Mesothelial cell of epicardium (in vitro differentiated cells): ENCODE measurements at places on chromosomes 12 and 14.

DNA sequence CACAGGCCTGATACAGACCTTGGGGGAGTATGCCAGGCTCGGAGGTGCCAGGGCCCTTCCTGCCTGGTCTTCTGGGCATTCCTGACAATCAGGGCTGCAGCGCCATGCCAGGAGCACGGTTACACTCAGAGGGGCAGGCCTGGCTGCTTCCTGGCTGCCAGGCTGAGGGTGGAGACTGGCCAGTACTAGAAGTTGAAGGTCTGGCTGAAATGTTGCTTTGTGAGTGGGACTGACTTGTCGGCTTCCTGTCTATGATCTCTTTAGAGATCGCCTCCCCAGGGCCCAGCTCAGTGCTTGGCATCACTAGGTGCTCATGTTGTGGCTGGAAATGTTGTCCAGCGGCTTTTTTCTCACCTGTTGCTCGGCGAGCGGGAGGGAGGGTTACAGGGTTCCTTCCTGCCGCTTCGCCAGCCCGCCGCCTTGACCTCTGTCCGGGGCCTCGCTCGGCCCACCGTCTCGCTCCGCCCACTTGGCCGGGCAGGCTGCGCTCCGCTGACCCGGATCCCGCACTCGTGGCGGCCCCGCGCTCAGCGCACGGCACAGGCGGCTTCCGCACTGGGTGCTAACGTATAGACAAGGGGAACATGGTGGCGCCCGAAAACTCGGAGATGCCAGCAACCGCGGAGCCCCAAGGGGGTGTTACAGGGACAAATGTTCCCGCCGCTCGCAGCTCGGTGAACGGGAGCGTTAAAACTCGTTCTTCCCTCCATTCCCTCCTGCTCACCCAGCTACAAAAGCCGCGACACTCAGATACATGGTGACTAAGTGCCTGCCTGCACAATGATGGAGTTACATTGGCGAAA, 32.6 kb downstream of the PAPLN start:
- no peak for DNase-seq

- DNase-seq: no peak
Observed at GRCh38 chr14:50670196-50670865, 2.2 kb upstream of the SAV1 start.

DNA sequence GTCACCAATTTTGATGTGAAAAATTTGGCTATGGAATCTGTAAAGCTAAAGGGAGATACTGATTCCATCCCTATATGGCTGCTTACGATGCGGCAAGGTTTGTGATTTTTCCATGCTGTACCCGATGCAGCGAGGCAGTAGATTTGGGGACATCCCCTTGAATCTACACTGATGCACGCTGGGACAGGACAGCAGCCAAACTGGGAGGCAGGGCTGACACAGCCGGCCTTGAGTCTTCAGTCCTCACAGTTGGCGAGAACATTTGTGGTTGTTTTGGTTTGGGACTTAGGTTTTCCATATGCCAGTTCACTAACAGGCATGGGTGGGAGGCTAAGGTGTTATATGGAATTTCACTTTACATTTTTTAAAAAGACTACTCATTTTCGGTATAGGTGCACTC, 3.8 kb downstream of the GALNT16 start:
- no peak for DNase-seq

GRCh38 chr12:57719777-57720605, 18.6 kb downstream of the AGAP2 start:
- DNase-seq: no peak

- no peak for DNase-seq
Observed at GRCh38 chr12:133105620-133106019, 24.5 kb downstream of the ZNF891 start.

DNA sequence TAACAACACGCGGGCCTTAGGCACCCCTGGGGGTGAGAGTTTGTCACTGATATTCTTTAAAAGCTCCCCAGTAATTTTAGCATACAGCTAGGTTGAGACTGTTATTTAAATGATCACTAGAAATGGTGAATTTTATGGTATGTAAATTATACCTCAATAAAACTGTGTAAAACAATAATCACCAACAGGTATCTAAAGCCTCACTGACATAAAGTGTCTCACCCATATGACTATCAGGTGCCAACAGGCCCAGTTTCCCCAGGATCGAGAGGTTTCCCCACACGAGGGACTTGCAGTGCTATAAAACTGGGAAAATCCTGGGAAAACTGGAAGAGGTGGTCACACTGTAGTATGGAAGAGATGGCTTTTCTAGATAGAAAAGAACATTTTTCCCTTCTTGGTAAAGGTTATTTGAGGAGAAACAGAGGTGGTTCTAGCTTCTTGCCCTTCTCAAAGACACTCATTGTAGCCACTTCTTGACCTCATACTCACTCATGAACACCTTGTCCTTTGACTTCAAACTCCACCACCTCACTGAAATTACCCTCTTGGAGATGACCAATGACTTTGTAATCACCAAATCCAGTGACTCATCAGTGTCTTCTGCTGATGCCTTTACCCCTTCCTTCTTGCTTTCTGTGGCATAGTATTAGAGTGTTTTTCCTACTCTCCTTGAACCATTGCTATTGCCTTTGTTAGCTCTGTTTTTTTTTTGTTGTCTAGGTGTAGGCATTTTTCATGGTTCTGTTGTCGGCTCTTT, 24.8 kb upstream of the NUBPL start:
- DNase-seq: no peak
